Neural crest cell (in vitro differentiated cells): ENCODE measurements at places on chromosomes 2 and 18. TPM values are rescaled to one million over a fixed set of nuclear protein-coding genes. Genes with fewer than 3 reads are reported as not detected.
A peak's percentile ranks its signal among the peaks of the same experiment; 100 is the strongest.

- peaks cover 2% of the 10 kb centered on the region for H3K36me3 ChIP-seq
- peak within 1 kb of the TSS; percentile 97 for H3K27ac ChIP-seq
- peaks cover 16% of the 10 kb centered on the region for H3K27me3 ChIP-seq
- peak; percentile 93 for DNase-seq
- peaks cover 61% of the 10 kb centered on the region for H3K4me1 ChIP-seq
Observed at GRCh38 chr2:109613922-109614714, at the start of the genes SEPTIN10 and SOWAHC. SEPTIN10 (minus strand) TSS chr2:109613966; CDS start chr2:109613827, 139 bp downstream. SOWAHC (plus strand) TSS chr2:109614364; CDS start chr2:109614490, 126 bp downstream.

- no peak overlapping the region for H3K27ac ChIP-seq
- H3K4me3 ChIP-seq: no peak overlapping the region
- H3K4me1 ChIP-seq: peaks cover 16% of the 10 kb centered on the region
- no peaks in the 10 kb centered on the region for H3K36me3 ChIP-seq
- no peaks in the 10 kb centered on the region for H3K27me3 ChIP-seq
Observed at GRCh38 chr2:28403370-28403956, 10.8 kb downstream of the FOSL2 start.

- no peaks in the 10 kb centered on the region for H3K27me3 ChIP-seq
- H3K27ac ChIP-seq: no peak overlapping the region
- H3K4me3 ChIP-seq: no peak overlapping the region
Observed at GRCh38 chr2:189552991-189553404, 27.6 kb downstream of the SLC40A1 start.

DNA sequence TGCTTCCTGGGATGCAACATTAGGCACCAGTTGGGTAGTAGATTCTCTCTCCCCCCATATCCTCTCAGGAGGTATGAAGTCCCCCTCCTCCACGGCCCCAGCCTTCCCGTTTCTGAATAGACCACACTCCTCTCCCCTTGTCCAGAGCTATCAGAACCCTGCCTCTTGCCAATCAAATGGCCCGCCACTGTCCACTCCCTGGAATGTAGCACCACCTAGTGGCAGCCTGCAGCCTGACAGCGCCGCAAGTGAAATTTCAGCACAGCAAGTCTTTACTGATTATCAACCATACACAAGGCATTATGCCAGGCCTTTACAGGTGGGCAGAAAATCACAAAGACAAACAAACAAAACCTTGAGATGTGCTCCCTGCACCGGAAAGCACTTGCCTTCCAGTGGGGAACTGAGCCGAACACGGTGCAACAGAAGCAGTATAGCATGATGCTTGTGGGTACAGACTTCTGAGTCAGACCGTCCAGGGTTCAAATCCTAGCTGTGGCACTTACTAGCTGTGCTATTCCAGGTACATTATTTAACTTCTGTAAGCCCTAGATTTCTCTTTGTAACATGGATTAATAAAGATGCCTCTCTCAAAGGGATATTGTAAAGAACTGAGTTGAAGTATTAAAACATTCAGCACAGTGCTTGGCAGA is 174.0 kb downstream of the SMAD2 start:
- H3K4me3 ChIP-seq: no peak overlapping the region
- H3K27ac ChIP-seq: no peak overlapping the region
- no peaks in the 10 kb centered on the region for H3K36me3 ChIP-seq
- H3K4me1 ChIP-seq: peaks cover 4% of the 10 kb centered on the region
- DNase-seq: peak; percentile 80
- peaks cover 26% of the 10 kb centered on the region for H3K27me3 ChIP-seq

DNA sequence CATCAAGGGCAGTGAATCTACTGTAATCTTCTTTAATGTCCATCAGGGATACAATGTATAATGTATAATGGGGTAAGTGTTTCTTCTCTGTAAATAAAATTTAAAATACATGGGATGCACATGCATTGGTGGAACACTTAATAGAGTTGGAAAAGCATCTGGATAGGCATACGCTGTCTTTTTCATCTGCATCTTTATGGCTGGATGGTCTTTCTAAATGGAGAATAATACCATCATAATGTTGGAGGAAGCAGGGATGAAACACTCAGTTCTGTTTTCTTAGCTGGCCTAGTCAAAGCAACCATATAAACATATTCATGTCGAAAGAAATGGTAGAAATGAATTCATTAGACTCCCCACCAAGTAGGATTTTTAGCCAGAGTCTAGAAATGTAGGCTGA is 202.8 kb downstream of the CDCA7 start:
- H3K27me3 ChIP-seq: peaks cover 12% of the 10 kb centered on the region
- no peak overlapping the region for H3K27ac ChIP-seq
- H3K4me3 ChIP-seq: no peak overlapping the region
- DNase-seq: no peak

GRCh38 chr18:3345885-3346284 is 84.0 kb downstream of the MYL12B start:
- no peak overlapping the region for H3K4me3 ChIP-seq
- H3K27me3 ChIP-seq: no peaks in the 10 kb centered on the region
- peaks cover 28% of the 10 kb centered on the region for H3K4me1 ChIP-seq
- no peak for DNase-seq

GRCh38 chr2:28649481-28650265 is 102.0 kb upstream of the PPP1CB start:
- DNase-seq: no peak
- H3K4me1 ChIP-seq: peaks cover 18% of the 10 kb centered on the region
- no peaks in the 10 kb centered on the region for H3K27me3 ChIP-seq
- H3K4me3 ChIP-seq: no peak overlapping the region

- H3K27ac ChIP-seq: no peak overlapping the region
- DNase-seq: no peak
- H3K36me3 ChIP-seq: no peaks in the 10 kb centered on the region
- H3K4me1 ChIP-seq: no peaks in the 10 kb centered on the region
- peaks cover 10% of the 10 kb centered on the region for H3K27me3 ChIP-seq
Observed at GRCh38 chr2:190031969-190032618, 30.4 kb downstream of the MSTN start.

DNA sequence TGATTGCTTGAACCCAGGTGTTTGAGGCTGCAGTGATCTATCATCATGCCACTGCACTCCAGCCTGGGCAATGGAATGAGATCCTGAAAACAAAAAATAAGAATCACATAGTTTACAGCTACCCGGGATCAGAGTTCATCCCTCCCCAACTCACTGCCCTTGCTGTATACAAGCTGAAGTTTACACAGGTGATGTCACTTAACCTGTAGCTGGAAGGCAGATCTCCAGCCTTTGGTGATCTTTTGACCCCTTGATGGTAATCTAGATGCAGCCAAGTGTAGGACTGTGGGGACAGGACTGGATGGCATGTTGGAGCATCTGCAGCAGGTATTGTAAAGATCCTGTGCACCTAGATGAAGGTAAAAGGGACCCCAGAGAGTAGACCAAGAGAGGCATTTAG is 66.7 kb upstream of the SLC14A2 start:
- DNase-seq: no peak
- H3K36me3 ChIP-seq: no peaks in the 10 kb centered on the region
- H3K4me3 ChIP-seq: no peak overlapping the region
- no peaks in the 10 kb centered on the region for H3K4me1 ChIP-seq
- no peak overlapping the region for H3K27ac ChIP-seq

NLRC4 gene
- total RNA-seq: not detected in 2 replicates

DSG3 gene
- total RNA-seq: not detected in 2 replicates

DYSF gene
- 2.2 and 2.4 TPM in 2 replicates for total RNA-seq
